NCI-H2029 (cell line): ENCODE measurements at places on chromosomes 2 and 18.

DNA sequence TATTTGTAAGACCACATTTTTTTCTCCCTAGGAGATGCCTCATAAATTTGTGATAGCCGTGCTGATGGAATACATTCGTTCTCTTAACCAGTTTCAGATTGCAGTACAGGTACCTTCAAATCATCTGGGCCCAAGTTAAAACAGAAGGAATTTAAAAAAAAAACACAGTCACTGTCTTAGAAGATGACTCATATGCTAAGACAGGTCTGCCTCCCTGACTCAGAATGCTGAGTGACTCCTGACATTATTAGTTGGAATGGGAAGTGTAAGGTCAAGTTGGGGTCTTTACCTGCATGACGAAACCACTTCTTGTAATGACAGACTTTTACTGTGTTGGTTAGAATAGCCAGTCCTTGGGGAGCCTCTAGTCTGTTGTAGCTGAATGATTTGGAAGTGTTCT, 26.3 kb downstream of the RMC1 start:
- DNase-seq: no peak

DNA sequence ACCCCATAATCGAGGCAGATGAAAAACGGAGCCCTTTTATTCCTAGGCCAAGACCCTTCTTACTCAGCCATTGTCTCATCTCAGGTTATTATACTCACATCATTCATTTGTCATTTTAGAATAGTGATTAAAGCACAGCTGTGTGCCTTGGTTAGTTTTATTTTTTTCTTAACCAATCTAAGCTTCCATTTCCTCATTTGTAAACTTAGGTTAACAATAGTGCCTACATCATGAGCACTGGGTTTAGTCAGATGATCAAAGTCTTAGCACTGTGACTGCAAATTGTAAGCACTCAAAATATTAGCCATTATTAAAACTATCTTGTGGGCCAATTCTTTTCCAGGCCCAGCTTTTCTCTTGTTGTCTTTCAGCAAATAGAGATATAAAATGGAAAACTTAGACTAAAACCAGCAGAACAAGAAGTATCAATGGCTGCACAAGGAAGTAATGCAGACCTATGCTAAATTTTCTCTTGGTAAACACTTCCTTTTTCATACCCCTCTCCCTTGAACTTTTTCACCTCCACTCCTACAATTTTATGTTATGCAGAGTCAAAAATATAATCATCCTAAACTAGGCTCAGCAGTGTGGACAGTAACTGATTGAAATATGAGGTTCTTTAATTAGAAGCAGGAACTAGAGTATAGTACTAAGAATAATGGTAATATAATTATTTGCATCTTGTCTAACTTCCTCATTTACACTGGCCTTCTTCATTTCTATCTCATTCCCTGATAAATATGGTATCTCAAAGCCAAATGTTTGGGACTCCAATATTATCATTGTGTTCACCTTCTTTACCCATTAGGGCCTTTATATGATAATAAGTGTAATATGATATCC, 21.5 kb upstream of the GALNT3 start:
- DNase-seq: no peak

DNA sequence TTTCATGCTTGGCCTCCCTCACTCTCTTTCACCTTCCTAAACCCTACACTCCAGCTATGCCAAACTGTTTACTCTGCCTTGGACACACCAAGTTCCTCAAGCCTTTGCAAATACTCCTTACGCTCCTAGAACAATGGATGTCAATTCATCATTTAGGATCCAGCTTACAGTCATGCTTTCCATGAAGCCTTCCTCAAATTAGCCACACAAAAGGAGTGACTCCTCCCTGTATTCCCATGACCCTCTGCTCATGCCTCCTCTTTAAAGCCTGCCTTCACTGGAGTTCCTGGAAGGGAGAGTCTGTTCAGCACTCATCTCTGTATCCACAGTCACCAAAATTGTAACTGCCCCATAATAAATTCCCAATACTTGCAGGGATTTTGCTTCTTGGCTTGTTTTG, 721 bp upstream of the EHD3 start:
- DNase-seq: peak; percentile 34

GRCh38 chr18:13558124-13558523, 168.2 kb downstream of the FAM210A start:
- DNase-seq: peak; percentile 19

GRCh38 chr2:2872309-2872617, 505.4 kb downstream of the EIPR1 start:
- no peak for DNase-seq

DNA sequence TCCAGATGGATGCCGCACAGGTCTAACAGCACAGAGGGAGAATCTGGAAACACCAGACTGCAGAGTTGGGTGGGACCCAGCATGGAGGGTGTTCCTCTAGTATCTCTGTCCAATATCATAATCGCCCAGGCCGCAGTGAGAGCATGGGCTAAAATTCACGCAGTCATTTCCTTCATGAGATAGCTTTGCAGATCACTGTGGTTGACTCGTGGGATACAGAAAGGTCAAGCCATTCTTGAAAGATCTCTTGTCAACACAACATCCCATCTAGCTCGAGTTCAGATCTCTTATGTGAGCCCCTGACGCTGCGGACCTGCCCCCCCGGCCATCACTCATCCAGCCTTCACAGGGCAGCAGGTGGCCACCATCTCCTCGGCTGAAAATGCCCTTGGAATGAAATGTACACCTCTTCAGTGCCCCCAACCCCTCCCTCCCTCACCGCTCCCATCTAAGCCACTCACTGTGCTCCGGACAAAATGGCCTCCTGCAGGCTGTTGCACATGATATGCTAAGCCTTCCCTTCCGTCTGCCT, 45.9 kb downstream of the FOSL2 start:
- DNase-seq: no peak

- no peak for DNase-seq
Measured at GRCh38 chr2:148756292-148756975, 111.9 kb downstream of the EPC2 start.

GRCh38 chr2:125983364-125983763, 672.6 kb upstream of the GYPC start:
- no peak for DNase-seq

- DNase-seq: no peak
Measured at GRCh38 chr2:189014449-189015138, 40.4 kb downstream of the COL3A1 start.

- DNase-seq: peak; percentile 11
Measured at GRCh38 chr2:235541838-235542549, 48.2 kb downstream of the AGAP1 start.

GRCh38 chr2:223587301-223587700, 14.9 kb downstream of the SCG2 start:
- no peak for DNase-seq

- no peak for DNase-seq
Measured at GRCh38 chr18:7786569-7786968, 219.5 kb downstream of the PTPRM start.

- DNase-seq: no peak
Measured at GRCh38 chr2:79512442-79513401, at the start of gene CTNNA2. Gene CTNNA2, plus strand, starts transcription at chr2:79513051.

DNA sequence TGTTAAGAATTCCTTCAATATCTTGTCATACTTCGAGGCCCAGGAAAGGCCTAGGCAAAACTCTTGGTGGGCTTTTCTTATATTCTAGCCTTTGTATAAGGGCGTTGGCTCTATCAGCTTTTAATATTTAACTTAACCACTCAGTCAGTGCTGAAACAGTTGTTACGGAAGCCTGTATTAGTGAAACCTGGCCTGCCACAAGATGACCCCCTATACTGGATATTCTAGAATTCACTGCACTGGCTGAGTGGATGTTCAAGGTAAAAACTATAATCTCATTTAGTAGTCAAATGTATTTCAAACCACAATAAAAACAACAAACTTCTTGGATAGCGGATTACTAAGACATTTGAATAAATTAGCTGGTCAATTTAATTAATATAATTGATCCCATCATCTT, 91.7 kb upstream of the HNMT start:
- DNase-seq: no peak

- no peak for DNase-seq
Measured at GRCh38 chr2:67393237-67393636, 3.9 kb upstream of the ETAA1 start.

DNA sequence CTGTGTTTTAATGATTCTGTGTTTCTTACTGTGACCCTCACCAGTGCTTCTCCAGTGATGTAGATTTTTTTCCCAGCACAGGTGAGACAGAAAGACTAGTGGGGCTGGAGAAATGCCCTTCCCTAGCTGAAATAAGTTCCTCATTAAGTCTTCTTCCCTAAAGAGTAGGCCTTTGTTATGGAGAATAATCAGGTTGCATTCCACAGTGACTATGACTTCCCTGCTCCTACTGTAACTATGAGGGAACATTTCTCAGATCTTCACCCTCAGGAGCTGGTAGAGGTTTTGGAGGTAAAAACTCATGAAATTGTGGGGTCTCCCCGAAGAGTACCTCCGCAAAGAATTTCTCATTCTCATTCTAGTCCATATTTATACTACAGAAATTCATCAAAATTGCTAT, 286.2 kb downstream of the GRB14 start:
- no peak for DNase-seq
